ENCODE measurements at places on chromosomes 12 and 14.

- no peak for DNase-seq
Measured at GRCh38 chr12:43579206-43579605, 27.2 kb upstream of the ADAMTS20 start.

DNA sequence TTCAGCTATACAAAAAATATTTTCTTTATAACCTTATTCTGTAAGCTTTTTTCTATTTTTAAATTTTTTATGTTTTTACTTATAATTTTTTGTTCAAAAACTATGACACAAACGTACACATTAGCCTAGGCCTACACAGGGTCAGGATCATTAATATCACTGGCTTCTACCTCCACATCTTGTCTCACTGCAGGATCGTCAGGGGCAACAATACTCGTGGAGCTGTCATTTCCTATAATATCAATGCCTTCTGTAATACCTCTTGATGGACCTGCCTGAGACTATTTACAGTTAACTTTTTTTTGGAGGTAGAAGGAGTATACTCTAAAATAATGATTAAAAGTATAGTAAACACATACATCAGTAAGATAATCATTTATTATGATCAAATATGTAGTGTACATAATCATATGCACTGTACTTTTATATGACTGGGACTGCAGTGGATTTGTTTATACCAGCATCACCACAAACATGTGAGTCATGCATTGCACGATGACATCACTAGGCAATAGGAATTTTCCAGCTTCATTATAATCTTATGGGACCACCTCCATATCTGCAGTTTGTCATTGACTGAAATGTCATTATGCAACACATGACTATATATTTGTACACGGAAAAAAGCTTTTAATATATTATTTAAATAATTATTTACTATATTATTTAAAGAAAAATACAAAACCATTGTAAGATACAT, 18.5 kb upstream of the PMCH start:
- no peak for DNase-seq

DNA sequence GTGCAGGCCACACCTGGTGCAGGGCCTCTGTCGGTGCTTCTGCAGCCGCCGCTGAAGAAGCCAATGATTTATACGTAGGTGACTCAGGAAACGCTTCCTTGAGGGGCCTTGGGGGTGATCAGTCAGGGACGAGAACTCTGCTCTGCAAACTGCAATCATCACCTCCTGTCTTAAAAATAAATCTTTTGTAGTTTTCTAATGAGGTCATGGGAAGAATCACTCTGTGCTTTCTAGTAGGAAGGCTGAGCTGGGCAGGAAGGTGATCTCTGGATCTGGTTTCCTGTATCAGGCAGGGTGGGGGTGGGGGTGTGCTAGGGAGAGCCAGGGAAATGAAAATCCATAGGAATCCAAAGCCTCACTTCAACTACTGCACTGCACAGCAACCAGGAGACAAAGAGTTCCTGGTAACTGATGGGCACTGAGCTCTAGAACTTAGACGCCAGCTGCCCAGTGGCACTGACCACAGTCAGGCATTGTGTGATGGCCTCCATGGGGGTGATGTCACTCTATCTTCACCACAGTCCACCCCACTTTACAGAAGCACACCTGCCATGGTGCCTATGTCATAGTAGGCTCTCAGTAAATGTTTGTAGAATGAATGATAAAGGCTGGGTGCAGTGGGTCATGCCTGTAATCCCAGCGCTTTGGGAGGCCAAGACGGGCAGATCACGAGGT, 292.4 kb upstream of the PWP1 start:
- DNase-seq, result peak; percentile 13

DNA sequence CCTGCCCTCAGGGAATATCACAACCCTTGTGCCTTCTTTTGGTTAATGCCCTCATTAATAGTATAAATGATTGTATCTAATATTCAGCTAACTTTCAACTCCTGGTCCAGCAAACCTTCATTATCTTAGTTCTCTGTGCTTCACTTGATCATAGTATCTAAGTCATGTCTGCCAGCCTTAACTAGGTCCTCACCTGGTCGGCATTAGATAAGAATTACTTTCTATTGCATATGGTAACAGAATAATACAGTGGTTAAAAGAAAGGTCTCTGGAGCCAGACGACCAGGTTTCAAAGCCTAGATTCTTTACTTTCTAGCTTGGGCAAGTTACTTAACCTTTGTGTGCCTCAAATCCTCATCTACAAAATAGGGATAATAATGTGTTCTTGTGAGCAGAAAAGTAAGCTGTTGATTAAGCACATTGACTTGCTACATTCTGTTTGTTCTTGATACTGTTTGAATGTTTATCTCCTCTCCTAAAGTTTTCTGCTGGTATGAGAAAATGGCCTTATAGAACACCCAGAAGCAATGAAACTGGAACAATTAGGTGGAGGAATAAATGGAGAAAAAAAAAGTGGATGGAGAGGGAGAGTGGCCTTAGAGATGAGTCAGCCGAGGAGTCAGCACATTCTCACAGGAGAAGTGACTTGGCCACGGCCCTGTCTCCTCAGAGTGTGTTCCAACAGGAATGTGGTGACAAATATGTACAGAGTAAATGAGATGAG, 176.1 kb downstream of the SLC25A21 start:
- no peak for DNase-seq

- DNase-seq, result no peak
Measured at GRCh38 chr14:42480255-42480654, 873.6 kb downstream of the LRFN5 start.

DNA sequence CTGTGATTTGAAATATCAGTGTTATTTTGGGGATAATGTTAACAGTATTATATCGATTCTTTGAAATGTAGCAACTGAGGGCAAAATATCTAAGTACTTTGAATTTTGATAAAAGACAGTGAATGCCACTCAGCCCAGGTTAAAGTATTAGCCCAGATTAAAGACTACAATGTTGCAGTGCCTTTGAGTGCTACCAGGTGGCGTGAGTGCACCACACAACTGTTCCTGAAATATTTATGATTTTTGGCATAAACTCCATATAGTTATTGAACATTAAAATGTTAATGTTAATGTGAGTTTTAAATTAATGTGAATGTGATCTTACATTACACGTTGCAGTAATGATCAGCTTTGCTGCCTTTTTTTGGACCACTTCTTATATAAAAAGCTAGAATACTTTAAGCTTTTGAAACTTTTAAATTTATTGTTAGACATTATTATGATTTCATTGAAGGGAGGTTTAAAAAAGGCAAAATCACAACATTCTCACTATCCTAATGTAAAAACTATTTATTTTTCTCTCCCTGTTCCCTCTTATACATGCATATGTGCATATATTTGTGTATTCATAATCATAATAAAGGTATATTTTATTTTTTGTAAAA, 22.5 kb downstream of the MRPS35 start:
- peak; percentile 47 for DNase-seq

DNA sequence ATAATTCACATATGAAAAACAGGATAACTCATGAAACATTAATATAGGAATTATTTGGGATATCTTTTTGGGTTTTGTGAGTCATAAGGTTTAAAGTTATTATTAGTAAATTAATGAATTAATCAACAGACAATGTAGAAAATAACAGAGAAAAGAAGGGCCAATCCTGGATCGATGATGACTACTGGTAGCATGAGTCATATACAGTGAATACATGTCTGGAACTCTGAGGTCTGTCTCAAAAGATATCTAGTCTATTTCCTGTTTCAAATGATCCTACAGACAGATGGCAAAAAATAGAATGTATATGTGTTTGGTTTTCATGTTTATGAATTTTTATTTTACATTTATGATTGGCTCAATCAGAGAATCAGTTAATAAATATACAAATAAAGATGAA, 86.4 kb upstream of the RTL1 start:
- DNase-seq, result no peak

- peak; percentile 30 for DNase-seq
Measured at GRCh38 chr12:95623554-95624170, 72.4 kb upstream of the USP44 start.

GRCh38 chr12:24109381-24110039, 160.0 kb upstream of the SOX5 start:
- no peak for DNase-seq

DNA sequence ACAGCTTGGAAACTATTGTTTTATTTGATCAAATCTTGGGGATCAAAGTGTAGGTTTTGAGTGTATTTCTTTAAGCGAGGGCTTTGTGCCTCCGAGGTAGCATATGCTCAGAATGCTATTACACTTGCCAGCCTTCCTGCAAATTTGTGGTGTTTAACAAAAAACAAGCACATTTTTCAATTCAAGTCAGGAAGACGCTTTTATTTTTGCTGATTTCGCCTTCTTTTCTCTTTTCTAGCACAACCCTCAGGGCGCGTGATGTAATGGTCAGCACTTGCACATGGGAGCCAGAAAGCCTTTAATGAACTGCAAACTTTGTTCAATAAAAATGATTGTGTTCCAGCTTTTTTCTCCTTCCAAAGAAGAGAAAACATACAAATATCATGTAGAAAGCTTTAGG, 466.5 kb downstream of the PRKD1 start:
- no peak for DNase-seq

- DNase-seq, result no peak
Measured at GRCh38 chr12:70581208-70581607, 56.0 kb downstream of the PTPRB start.

Measured in activated CD4-positive, alpha-beta T cell treated with anti-CD3 and anti-CD28 coated beads for 48 hours (primary cell).